ENCODE measurements at places on chromosomes 12 and 14.

DNA sequence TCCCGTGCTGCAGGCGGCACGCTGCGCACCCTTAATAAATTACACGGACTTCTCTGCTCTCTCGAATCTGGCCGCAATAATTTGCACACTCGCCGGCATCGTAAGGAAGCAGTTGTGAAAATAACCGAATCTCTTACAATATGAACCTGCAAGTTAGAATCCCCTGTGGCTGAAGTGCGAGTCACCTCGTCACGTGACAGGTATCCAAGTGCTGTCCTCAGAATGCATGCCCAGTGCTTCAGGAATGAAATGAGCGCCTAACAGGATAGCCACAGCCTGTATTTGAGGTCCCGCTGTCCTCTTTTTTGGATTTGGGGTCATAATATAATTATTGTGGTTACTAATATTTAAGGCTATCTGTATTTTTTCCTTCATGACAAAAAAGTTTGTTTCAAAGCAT lies 82.0 kb downstream of the VWF start:
- DNase-seq = no peak

- DNase-seq = no peak
Observed at GRCh38 chr14:31950764-31951637, 126.1 kb upstream of the ARHGAP5 start.

GRCh38 chr12:1007276-1007675 lies 16.3 kb downstream of the ERC1 start:
- no peak for DNase-seq

DNA sequence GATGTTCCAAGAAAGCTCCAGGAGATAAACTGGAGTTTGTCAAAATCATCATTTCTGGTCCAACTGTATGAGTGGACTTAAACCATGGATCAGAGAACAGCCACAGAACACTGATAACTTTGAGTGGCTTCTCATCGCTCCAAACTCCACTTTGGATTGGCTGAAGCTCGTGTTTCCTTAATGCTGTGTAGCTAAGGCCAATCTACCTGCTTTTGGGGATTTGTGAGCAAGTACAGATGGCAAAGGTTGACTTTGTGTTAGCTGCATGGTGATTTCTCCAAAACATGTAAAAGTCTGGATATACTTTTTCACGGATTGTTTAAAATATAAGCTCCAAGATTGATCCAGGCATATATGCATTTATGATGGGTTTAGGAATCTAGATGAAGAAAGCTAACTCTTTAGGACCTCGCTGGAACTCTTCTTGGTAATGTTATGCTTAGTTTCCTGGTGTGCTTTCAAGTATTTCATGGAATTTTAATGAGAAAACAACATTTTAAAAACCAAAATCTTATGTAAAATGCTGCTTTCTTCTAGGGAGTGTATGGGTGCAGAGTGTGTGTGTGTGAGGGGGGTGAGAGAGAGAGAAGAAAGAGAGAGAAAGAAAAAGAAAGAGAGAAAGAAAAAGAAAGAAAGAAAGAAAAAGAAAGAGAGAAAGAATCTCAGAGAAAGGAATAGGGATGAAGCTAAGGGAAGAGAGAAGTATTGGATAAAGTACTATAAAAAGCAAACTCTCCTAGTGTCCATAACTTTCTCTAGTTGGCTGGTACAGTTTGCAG lies 11.6 kb upstream of the PAX9 start:
- no peak for DNase-seq

GRCh38 chr14:44961554-44962333 lies at the start of the genes KLHL28 and TOGARAM1:
Gene KLHL28, minus strand, starts transcription at chr14:44961947. Its CDS starts 16,019 bp downstream, at chr14:44945928.
Gene TOGARAM1, plus strand, starts transcription at chr14:44962190. Its CDS starts 232 bp downstream, at chr14:44962422.
- peak; percentile 87 for DNase-seq

- no peak for DNase-seq
Observed at GRCh38 chr12:112450725-112451124, 32.0 kb downstream of the PTPN11 start.

- no peak for DNase-seq
Observed at GRCh38 chr12:21001778-21002177, 129.2 kb upstream of the SLCO1B1 start.

GRCh38 chr12:53052419-53053217 lies 2.8 kb downstream of the TNS2 start:
- DNase-seq = no peak

DNA sequence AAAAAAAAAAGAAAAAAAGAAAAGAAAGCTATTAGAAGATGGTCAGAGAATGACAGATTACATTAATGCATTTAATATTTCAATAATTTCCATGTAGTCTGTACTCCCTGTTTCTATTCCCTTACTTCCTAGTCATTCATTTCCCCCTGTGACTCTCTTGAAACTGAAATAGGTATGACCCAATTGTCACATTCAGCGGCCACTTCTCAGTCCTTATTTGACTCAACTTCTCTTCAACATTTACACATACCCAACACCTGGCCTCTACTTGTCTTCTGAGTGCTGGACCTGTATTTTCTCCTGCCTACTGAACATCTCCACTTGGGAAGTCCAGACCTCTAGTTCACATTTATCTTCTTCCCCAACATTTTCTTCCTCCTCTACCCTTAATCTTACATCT lies 7.2 kb downstream of the EEA1 start:
- DNase-seq = no peak

DNA sequence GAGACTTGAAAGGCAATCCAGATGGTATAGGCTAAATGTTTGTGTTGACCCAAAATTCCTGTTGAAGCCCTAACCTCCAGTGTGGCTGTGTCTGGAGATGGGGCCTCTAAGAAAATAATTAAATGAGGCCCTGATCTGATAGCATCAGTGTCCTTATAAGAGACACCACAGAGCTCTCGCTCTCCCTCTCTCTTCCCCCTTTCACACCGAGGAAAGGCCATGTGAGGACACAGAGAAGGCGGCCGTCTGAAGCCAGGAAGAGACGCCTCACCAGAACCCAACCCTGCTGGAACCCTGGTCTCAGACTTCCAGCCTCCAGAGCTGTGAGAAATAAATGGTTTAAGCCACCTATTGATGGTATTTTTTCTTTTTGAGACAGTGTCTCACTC lies 87.5 kb downstream of the SCARB1 start:
- no peak for DNase-seq

DNA sequence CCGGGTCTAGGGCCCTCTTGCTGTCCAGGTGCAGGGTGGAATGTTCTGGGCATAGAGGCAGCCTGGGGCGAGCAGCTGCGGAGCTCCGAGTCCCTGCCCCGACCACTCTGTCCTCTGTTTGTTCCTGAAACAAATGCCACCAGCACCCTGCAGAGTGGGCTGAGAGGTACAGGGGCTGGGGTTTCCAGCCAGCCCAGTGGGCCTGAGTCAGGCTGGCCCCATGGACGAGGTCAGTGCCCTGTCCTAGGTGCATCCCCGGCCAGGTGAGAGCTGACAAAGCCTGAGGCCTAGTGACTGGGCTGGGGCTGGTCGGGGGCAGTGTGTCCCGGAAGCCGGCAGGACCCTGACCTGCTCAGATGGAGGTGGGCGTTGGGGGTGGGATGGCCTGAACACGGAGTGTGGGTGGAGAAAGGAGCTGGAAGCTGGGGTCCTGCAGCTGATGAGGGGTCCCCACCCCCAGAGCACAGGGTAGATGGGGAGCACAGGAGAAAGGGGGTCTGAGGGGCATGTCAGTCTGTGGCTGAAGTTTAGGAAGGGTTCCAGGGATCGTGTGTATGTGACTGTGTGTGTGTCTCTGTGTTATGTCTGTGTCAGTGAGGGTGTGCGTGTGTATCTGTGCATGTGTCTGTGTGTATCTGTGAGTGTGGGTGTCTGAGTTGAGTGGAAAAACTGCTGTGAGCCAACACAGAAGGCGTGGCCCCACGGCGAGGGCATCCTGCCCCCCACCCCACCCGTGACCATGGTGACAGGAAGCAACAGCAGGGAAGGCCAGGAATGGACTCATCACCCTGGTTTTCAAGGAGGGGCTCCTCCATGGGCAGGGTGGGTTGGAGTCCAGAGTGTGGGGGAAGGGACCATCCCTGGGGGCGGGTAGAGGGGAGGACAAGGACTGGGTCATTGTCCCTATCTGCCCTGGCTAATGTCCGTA lies 2.4 kb upstream of the CRIP1 start:
- no peak for DNase-seq

GRCh38 chr12:45350861-45351260 lies 135.0 kb downstream of the ANO6 start:
- DNase-seq = no peak

GRCh38 chr12:132600048-132601032 lies 10.0 kb downstream of the LRCOL1 start:
- DNase-seq = no peak

- no peak for DNase-seq
Observed at GRCh38 chr12:5923751-5924150, 21.3 kb downstream of the ANO2 start.

DNA sequence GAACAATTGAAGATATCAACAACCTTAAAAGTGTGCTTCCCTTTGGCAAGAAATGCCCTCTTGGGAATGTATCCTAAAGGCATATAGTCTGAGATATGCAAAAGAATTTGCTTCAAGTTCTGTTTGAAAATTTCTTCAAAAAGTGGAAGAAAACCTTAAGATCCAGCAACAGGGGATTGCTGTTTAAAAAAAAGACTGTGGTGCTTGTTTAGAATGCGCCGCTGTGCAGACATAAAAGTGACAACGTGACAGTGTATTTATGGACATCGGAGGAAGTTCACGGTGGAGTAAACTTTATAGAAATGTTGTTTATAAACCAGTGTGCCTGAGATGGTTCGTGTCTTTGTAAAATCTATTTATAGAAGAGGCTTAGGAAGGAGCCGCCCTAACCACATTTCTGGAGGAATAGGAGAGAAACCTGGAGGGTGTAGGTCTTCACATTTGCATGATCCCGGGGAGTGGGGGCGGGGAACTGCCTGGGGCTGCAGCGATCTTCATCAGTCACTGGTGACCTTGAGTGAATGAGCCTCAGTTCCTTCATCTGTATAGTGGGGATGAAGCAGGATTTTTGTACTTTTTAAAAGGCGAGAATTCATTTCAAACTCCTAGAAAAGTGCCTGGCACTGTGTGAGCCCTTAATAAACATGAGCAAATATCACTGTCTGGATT lies 27.5 kb downstream of the ADGRD1 start:
- DNase-seq = no peak

- DNase-seq = peak; percentile 67
Observed at GRCh38 chr12:6563448-6564050, 4.5 kb downstream of the NOP2 start.

Measured in activated CD4-positive, alpha-beta T cell treated with anti-CD3 and anti-CD28 coated beads for 24 hours (primary cell).